ENCODE measurements at places on chromosomes 4 and X.

- DNase-seq, result no peak
These were observed 1199.7 kb upstream of the TENM3 start for GRCh38 chr4:181043486-181043885.

DNA sequence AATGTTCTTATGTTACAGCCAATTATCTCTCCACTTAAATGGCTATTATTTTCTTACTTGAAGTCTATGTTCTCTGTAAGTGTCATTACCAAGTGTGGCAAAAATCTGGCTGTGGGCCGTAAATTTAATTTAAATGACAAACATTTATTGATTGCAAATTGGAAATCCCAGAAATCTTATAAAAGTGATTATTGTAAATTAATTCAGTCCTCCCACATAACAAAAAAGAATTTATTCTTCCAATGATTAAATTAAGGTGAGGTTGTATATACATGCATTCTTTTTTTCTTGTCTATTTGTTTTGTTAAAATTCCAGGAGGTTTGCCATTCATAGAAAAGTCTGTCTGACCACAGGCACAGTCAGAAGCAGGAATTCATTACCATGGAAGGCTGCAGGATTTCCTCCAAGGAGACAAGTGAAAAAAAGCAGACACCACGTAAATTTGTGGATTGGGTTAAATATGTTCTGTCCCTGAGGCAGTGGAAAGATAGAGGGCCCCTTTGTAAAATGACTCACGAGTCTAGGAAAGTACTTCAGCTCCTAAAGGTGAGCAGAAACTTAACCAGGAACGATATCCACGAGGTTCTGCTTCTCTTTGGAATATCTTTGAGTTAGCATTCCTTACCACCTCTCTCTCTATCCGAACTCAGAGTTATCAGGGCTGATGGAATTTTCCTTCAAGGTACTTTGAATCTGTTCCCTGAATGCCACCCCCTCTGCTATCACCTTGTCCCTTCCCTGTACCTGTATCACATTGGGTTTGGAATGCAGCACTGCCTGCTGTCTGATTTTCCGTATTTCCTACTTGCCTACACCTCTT lies 10.7 kb downstream of the PPARGC1A start:
- no peak for DNase-seq

DNA sequence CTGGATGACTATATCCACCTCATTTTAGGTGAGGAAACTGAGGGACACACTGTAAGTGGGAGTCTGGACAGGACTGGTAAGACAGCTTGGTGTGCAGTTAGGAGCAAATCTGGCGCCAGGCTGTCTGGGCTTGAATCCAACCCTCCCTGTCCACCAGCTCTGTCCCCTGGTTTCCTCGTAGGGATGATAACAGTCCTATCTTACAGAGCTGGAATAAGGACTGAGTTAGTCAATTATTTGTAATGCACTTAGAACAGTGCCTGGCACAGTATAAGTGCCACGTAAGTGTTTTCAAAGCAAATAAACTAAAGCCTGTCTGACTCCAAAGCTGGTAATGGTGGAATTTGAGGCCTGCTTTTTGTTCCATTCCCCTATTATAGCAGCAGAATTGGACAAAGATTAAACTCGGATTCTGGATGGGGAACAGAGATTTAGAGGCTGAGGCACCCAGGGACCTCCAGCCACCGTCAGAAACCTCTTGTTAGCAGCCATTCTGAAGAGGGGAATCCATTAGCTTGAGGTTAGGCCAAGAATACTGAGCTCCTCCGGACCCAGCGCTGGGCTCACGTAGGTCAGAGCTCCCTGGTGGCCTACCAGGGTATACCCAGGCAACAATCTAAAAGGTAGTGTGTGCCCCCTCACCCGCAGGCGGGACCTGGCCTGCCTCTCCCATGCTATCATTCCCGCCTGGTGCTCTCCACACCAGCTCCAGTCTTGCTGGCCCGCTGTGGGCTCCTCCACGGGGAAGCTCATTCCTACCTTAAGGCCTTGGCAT lies 102.1 kb downstream of the UCHL1 start:
- no peak for DNase-seq

- DNase-seq, result no peak
These were observed 23.9 kb downstream of the SCD5 start for GRCh38 chr4:82774711-82775171.

GRCh38 chrX:21799767-21800166 lies 39.6 kb upstream of the MBTPS2 start:
- no peak for DNase-seq

- no peak for DNase-seq
These were observed 76.0 kb upstream of the MAGEB16 start for GRCh38 chrX:35722128-35722527.

DNA sequence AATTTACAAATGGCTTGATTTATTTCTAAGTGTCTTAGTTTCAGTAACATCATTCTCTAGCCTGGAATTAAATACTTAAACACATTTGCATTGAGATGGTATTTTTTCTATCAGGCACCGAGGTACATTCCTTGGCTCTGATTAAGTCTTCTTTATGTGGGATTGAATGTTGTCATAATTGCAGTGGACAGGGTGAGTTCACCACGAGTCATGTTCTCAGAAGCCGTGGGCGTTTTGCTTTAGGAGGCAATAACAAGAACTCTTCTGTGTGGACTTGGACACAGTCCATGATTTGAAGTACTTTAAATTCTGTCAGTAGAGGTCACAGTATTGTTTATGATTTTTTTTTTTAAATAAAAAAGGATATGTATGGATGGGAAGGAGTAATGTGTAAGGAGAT lies 57.1 kb upstream of the EFHC2 start:
- DNase-seq, result no peak

DNA sequence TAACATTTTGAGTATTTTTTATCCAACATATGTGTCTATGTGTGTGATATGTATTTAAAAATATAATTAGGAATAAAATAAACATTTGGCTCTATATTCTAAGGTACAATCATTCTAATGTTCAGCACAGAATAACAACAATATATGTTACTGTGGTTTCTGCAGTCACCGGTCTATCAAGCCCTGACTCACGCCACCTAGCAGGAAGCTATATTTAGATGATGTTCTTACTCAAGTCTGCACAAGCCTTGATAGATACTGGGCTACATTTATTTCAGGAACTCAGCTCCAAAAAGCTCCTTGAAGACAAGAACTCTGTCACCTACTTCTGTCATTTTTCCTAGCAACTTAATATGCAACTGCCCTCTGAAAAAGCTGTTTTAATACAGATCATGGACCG lies 152.0 kb upstream of the FTHL17 start:
- DNase-seq, result peak; percentile 19

DNA sequence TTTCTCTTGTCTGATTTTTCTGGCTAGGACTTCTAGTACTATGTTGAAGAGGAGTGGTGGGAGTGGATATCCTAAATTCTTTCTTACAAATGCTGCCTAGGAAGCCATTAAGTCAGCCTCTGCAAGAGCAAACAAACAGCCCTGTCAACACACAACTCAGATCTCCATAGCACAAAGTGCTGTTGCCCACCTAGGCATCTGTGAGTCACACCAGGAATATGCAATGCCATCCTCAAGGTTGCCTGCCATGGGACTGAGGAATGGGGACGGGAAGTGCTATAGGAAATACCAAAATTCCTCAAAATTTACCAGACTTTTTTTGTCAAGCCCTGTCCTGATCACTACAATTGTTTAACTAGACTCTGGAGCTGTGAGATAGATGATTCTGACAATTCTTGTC lies 466.9 kb downstream of the FSTL5 start:
- no peak for DNase-seq

GRCh38 chrX:100615005-100615404 lies 21.6 kb downstream of the TSPAN6 start:
- DNase-seq, result peak; percentile 38

- no peak for DNase-seq
These were observed 211.9 kb downstream of the SOX3 start for GRCh38 chrX:140292961-140293360.

GRCh38 chr4:80613470-80613869 lies 277.9 kb downstream of the CFAP299 start:
- DNase-seq, result no peak
